Pulmonary artery endothelial cell (primary cell): ENCODE measurements at places on chromosomes 1 and 21.

GRCh38 chr1:47865881-47866535, 131.2 kb downstream of the TRABD2B start:
- DNase-seq, result no peak

- no peak for DNase-seq
Observed at GRCh38 chr1:61295818-61296537, 213.6 kb downstream of the NFIA start.

GRCh38 chr21:45234965-45235364, 52.7 kb downstream of the POFUT2 start:
- DNase-seq, result no peak

GRCh38 chr21:35530766-35531165, 481.7 kb upstream of the RUNX1 start:
- DNase-seq, result no peak

DNA sequence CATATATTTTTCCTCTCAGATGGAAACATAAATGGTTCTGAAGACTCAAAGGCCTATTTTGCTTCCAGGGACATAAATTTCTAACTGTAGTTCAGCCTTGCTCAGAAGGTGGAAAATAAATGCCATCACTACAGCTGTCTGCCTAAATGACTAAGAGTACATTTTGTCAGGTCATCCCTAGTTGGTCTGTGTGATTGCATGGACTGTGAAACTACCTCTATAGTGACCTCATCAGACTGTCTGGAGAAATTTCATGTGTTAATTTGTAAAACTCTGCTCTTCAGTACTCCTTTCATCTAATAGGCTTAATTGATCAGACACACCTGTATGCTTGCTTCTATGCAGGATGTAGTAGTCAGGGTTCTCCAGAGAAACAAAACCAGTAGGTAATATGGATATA, 886.9 kb downstream of the AMY1C start:
- no peak for DNase-seq

GRCh38 chr1:159311679-159312078, 9.5 kb downstream of the FCER1A start:
- no peak for DNase-seq

DNA sequence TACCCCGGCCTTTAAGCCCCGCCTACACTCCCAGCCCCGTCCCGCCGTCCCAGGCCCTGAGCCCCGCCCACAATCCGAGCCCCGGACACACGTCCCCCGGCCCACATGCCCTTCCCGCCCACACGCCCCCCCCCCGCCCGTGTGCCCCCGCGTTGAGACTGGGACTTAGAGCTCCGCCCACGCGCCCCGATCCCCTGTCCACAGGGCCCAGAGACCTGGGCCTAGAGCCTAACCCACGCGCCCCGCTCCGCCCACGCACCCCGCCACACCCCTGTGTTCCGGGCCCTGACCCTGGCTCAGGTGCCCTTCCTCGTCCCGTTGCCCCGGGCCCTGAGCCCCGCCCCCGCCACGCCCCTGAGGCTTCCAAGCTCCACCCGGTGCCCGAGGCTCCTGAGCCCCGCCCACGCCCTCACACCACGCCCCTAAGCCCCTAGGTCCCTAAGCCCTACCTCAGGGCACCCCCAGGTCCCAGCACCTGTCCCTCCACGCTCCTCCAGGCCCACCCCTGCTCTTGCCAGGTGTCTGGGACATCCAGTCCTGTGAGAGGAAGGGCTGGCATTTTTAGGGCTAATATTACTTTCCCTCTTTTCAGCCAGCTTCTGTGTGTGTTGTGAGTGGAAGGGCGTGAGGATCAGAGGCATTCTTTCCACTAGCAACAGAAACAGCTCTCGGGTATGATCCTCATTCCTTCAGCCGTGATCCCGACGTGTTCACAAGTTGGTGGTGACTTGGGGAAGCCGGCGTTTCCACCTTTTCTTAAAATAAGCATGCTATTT, 552 bp upstream of the GPR157 start:
- DNase-seq, result no peak

DNA sequence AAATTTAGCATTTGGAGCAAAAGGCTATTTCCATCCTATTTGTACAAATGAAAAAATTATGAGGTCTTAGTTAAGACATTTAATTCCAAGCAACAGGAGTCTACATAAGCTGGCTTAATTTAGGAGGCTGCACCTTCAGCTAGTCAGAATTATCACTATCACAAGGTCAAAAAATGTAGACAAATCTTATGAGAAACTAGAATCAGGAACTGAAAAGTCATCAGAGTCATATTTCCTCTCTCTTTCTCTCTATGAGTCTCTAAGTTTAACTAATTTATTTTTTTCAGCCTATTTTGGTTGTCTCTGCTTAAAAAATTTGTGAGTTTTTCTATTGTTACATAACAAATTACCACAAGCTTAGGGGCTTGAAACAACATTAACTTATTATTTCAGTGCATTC, 807.1 kb upstream of the PRMT6 start:
- no peak for DNase-seq

GRCh38 chr1:210237981-210238380, 5.4 kb downstream of the SERTAD4 start:
- DNase-seq, result no peak

- no peak for DNase-seq
Observed at GRCh38 chr21:46500224-46500861, 41.7 kb downstream of the DIP2A start.

DNA sequence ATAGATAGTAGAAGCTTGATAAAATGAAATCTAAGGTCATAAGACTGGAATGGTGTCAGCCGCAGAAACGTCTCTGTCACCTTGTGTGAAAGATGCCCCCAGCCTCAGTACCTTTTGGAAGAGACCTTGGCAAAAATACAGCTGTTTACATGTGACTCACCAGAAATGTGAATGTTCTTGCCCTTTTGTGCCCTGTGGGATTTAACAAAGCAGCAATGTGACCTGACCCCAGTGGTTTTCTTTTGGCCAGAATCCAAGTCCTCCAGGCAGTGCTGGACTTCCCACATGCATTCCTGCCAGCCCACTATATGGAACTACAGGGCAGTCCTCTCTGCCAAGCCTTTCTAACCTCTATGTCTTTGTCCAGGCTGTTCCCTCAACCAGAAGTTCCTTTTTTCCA, 27.2 kb upstream of the LRRC8C start:
- peak; percentile 67 for DNase-seq

DNA sequence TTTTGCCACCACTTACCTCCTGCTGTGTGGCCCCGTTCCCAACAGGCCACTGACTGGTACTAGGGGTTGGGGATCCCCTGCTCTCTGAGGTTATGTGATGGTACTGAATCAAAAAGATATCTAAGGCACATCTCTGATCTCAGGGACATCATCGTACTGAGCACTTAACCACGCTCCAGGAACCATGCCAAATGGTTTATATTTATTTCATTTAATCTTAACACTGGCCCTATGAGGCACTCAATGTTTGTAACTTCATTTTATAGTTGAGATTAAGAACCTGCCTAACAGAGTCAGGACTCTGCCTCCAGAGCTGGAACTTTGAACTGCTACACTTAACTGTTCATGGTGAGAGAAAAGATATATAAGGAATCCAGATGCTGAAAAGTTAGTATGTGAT, 98.0 kb upstream of the HP1BP3 start:
- no peak for DNase-seq

DNA sequence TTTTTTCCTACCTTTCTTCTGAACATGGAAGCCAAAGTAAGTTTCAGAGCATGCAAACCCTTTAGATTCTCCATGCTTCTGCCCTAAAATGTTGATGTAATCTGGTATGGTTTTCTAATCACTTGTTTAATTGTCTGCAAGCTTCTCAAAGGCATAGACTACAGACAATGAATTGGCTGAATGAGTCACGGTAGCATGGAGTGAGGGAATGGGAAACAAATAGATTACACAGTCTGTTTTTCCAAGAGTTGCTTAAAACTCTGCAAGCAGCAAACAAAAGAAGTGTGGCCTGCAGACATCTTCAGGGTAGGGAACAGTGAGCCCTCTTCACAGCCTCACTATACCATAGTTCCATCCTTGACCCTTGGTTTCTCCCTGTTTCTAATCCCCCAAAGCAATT, 326.0 kb downstream of the BARHL2 start:
- DNase-seq, result peak; percentile 19

GRCh38 chr21:25750085-25750484, 15.3 kb downstream of the GABPA start:
- no peak for DNase-seq

DNA sequence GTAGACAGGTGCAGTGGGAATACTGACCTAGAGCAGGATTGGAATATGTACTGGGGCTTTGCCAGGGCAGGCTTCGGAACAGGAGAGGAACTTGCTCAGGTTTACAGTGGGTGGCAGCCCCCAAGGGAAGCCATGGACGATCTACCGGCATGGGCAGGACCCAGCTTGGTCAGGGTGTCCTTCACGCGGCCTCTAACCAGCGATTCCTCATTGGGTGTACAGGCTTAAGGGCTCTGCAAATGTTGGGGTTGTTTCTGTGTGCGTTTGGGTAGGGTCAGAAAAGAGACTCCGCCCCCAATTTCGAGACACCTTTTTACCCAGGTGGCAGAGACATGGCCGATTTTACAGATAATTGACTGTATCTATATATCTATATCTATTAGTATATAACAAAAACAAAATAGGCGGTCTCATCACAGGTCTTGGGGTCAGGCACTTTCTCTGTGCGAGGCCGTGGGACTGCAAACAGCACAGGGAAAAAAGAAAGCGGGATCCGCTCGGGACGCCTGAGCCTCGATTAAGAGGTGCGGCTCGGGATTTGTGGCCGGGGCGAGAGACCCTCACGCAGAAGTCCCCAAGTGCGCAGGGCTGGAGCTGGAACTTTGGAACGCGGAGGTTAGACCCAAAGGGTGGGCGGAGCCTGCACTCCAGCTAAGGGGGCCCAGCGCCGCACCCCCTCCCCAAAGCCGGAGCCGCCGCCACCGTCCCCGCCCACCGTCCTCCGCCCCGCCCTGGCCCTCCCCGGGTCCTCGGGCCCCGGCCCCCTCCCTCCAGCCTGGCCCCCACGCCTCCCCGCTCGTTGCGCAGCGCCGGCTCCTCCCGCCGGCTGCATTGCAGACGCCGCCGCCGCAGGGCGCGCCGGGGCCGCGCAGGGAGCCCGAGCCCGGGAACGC, 67.5 kb upstream of the VAMP3 start:
- no peak for DNase-seq

GRCh38 chr1:921011-921837, 2.5 kb upstream of the SAMD11 start:
- DNase-seq, result no peak

- DNase-seq, result no peak
Observed at GRCh38 chr21:39650801-39651200, 38.1 kb downstream of the B3GALT5 start.

GRCh38 chr1:90122654-90123340, 127.9 kb downstream of the ZNF326 start:
- DNase-seq, result no peak

DNA sequence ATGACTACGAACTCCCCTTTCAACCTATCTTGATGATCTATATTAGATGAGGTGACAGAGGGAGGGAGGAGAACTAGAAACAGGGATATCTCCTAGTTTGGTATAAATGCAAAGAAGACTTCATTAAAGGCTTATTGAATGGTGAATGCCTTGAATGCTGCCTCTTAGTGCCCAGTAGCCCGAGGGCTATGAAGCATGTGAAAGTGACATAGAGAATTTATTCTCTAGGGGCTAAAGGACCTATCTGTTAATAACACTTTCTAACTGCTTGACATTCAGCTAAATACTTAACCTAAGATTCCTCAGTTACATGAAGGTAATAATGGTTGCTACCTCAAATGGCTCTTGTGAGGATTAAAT, 764.1 kb downstream of the LTN1 start:
- DNase-seq, result no peak

GRCh38 chr1:3539707-3540425, 71.4 kb downstream of the MEGF6 start:
- DNase-seq, result peak; percentile 19

- DNase-seq, result no peak
Observed at GRCh38 chr1:60998786-60999185, 83.6 kb upstream of the NFIA start.

DNA sequence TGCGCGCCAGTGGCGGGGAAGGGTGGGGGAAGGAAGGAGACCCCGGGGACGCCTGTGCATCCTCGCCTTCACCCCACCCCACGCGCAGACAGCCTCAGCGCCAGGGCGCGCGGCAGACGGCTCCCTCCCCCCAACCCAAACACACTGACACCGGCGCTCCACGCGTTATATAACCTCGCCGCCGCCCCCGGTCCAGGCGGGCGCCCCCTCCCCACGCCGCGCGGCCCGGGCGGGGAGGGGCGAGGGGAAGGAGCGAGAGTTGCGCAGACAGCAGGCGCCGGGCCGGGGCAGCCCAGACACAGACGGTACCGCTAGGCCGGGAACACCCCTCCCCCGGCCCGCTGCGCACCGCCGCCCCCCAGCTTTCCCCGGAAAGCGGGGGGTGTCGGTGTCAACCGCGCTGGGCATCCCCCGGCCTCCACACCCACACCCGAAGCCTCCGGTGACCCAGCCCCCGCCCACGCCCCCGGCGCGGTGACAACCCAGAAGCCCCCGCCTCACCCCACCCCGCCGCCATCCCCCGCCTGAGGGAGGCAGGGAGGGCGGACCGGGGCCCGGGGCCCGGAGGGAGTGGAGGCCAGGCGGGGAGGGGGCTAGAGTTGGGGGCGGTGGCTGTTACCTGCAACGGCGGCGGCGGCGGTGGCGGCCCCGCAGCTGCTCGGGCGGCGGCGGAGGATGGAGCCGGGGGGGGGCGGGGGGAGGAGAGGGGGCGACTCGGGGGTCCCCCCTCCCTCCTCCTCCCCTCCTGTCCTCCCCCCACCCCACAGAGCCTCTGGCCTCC, 432 bp downstream of the AKT3 start:
- DNase-seq, result no peak

GRCh38 chr1:43270421-43271095, 775 bp downstream of the TMEM125 start:
- DNase-seq, result no peak

- DNase-seq, result no peak
Observed at GRCh38 chr1:32028746-32029145, 15.1 kb downstream of the KHDRBS1 start.

GRCh38 chr1:15674386-15675159, 9.5 kb upstream of the PLEKHM2 start:
- no peak for DNase-seq

- no peak for DNase-seq
Observed at GRCh38 chr1:4797016-4797410, 142.6 kb downstream of the AJAP1 start.

GRCh38 chr1:84344286-84344685, 42.8 kb downstream of the SAMD13 start:
- no peak for DNase-seq

GRCh38 chr1:46094471-46095005, 37.9 kb downstream of the PIK3R3 start:
- DNase-seq, result no peak

GRCh38 chr1:40769815-40770214, 13.8 kb upstream of the KCNQ4 start:
- no peak for DNase-seq
